Activated CD4-positive, alpha-beta T cell treated with anti-CD3 and anti-CD28 coated beads, Interleukin-2, Interleukin-6, amounts not matched to agents 100 ng/mL and 50 ng/mL, durations not matched to agents 16 hours and 8 hours (primary cell): ENCODE measurements at places on chromosomes 16 and 17.

DNA sequence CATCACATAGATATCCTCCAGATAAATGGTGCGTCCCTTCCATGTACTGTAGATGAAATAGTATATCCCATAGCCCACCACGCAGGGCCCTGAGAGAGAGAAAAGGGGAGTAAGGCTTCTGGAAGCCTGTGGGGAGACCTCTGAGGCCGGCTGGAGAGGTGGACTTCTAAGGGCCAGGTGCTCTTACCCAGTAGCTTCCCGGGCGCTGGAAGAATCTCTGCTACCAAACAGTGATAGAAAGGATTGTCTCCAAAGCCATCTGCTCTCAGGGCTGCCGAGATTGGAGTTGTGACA is 718 bp downstream of the SAT2 start:
- no peak for DNase-seq

- peak; percentile 2 for DNase-seq
These were observed 818.6 kb downstream of the KCNJ2 start for GRCh38 chr17:70987867-70988340.

DNA sequence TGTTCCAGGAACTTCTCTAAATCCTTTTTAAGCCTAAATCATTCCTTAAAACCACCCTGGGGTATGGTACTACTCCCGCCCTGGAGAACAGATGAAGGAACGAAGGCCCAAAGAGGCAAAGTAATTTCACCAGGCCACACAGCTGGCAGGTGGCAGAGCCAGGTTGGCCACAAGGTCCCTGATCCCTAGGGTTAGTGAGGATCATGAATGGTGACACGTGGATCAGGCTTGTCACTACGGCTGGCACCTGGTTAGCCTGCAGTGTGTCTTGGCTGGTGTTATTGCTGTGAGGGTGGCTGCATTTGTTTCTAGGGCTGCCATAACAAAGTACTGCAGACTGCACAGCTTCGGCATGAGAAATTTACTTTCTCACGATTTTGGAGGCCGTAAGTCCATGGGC is 26.0 kb upstream of the ZNF423 start:
- no peak for DNase-seq

- DNase-seq = peak; percentile 14
These were observed 47.4 kb downstream of the AXIN2 start for GRCh38 chr17:65514082-65514481.

GRCh38 chr16:89094252-89094879 is 714 bp downstream of the ACSF3 start:
- DNase-seq = no peak

DNA sequence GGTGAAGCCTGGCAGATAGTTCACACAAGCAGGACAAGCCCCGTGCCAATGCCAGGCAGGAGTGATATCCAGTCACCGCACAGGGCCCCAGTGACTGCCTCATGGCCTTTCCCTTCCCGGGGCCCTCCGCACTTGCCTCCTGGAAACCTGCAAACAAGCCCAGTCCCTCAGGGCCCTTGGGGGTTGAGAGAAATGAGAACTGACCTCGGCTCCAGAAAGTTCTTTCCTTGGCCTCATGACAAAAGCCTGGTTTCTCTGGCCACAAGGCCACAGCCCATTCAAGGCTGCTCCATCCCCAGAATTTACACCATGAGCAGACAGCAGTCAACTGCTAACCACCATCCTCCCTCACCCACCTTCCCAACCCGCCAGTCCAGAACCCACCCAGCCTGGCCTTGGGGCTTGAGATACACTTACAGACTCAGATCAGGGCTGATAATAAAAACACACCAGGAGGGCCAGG is 77.6 kb downstream of the CCDC182 start:
- no peak for DNase-seq

DNA sequence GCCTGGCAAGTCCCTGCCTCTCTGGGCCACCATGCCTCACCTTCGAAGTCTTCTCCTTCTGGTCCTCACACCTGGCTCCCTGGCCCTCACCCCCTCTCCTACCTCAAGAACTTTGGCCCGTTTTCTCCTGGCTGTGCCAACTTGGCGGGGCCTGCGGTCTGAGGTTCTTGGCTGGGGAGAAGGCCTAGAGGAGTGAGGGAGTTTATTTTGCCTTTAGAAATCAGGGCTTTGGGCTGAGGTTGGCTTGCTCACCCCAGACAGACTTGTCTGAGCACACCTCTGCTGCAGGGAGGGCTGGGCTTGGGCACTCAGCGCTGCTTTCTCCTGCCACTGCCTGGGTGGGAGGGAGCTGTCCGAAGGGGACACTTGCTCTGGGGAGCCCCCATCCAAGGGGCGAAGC is 23.3 kb upstream of the TAC4 start:
- DNase-seq = no peak

DNA sequence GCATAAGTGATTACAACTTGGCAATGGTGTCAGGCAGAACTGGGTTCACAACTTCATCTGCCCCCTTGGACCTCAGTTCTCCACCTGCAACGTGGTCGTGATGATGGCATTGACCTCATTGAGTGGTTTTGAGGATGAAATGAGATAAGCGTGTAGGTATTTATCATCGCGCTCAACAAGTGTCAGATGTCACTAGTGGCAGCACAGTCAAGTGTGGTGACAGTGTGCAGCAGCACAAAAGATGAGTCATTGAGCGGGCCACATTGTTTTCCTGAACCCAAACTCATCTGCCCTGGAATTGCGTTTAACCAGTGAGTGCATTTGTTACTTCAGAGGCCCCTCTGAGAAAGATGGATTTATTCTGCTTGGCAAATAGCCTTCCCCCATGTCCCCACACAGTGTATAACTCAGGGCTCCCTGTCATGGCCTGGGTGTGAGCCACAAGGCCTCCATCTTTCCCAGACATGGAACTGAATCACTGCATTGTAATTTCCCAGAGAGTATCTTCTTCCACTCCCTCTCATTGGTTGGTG is 20.9 kb downstream of the IRX3 start:
- DNase-seq = no peak

DNA sequence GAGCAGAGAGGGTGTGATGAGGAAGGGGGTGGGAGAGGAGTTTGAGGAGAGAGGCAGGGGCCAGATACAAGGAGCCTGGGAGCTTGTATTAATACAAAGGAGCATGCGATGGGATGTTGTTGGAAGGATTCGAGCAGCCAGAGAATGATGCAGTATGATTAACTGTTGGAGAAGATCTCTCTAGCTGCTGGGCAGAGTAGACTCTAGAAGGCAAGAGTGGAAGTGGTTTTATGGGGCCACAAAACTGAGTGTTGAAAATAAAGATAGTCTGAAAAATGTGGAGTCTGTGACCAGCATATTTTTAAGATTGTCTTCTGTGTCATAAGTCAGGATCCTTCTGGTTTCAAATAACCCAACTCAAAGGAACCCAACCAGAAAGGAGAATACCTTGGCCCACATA is 98.3 kb downstream of the MSI2 start:
- DNase-seq = no peak

GRCh38 chr17:73224237-73224636 is 31.4 kb downstream of the COG1 start:
- peak; percentile 35 for DNase-seq

- no peak for DNase-seq
These were observed 117.2 kb downstream of the GRIN2A start for GRCh38 chr16:10065019-10065418.

DNA sequence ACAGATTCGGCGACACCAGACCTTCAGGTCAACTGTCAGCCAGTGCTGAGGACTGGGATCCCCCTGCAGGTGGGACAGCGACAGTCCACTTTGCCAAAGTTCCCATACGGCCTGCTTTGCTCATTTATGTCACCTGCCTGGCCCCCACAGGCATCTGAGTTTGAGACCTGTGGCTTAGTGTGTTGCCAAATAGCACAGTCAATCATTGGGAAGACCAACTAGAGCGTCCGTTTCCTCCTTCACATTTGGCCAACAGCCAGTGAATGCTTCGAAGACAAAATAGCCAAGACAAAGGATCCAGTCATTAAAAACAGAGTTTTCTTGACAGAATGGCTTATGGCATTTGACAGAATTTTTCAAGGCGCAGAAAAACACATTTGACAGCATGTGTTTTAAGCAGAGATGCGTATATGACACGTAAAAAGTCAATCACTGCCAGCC is 113.8 kb downstream of the ABCC12 start:
- DNase-seq = no peak
